Suppressor macrophage treated with lipopolysaccharide for 4 hours (primary cell): ENCODE measurements at places on chromosomes 2 and 18.

DNA sequence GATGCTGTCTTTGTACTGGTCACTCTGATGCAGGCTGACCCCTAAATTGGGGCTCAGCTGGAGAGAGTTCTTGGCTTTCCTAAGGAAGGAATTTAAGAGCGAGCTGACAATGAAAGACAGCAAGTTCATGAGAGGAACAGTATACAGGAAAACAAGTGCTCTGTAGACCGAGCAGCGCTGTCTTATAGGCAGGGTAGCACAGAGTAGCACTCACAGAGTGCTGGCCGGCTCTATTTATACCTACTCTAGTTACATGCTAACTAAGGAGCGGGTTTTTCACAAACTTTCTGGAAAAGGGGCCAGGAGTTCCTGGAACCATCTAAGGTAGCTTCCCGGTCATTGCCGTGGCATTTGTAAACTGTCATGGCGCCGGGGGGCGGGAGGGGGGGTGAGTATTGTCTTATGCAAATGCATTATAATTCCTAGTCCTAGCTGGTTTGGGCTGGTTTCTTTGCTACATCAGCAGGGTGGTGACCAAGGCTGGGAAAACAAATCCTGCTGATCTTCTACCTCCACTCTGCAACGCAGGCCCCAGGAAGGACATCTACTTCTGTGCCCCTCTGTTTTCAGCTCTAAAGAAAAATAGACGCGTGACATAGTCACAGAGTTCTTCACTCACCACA is 31.6 kb upstream of the MAP3K20 start:
- DNase-seq = no peak

- DNase-seq = no peak
Measured at GRCh38 chr2:198525211-198525969, 721.0 kb downstream of the PLCL1 start.

GRCh38 chr2:109087055-109087663 is 41.8 kb upstream of the SH3RF3 start:
- DNase-seq = no peak

GRCh38 chr2:28678175-28678855 is 73.3 kb upstream of the PPP1CB start:
- DNase-seq = no peak

GRCh38 chr2:219571311-219572236 is at the start of gene OBSL1:
Gene OBSL1 (minus strand): TSS chr2:219571539. CDS start chr2:219571232, 307 bp downstream.
- peak; percentile 17 for DNase-seq

- DNase-seq = peak; percentile 17
Measured at GRCh38 chr2:30439296-30439695, 7.8 kb upstream of the LCLAT1 start.

DNA sequence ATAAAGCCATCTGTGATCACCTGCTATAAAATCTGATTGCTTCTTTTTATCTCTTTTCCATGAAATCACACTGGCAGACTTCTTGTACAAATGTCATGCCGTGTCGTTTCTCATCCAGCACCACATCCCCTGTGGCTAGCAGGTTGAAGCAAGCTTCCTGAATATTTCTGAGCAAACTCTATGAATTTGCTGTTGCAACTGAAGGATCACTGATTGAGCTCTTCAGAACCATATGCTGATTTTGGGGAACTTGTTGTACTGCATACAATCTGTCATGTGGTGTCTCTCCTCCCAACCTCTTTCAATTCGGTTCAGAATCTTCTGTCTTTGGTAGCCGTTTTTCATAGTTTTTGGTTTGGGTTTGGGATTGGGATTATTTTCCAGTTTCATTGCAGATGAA is 57.7 kb upstream of the RBMS1 start:
- peak; percentile 61 for DNase-seq

- no peak for DNase-seq
Measured at GRCh38 chr18:79626905-79627749, 52.5 kb upstream of the CTDP1 start.

GRCh38 chr2:112093216-112093615 is 38.1 kb downstream of the TMEM87B start:
- DNase-seq = no peak

DNA sequence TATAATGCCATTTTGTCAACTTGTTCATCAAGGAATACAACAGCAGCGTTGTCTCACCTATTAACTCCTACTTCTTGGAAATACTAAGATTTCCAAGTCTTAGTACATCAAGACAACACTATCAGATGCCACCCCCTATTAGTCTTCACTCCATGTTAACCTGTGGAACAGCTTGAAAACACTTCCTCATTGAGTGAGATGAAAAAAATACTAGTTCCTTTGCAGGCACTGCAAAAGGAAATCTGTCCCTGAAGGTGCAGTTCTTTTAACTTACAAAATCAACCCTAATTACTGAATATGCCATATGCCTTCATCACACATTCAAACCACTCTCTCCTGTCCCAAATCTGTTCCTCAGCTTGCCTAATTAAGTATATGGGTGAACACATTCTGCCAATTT is 4.0 kb downstream of the CWC22 start:
- no peak for DNase-seq

GRCh38 chr18:50158866-50159653 is 35.9 kb downstream of the MYO5B start:
- DNase-seq = no peak

- DNase-seq = peak; percentile 56
Measured at GRCh38 chr2:118032169-118033013, 18.5 kb upstream of the CCDC93 start.

- no peak for DNase-seq
Measured at GRCh38 chr2:158211502-158211901, 109.8 kb downstream of the UPP2 start.

DNA sequence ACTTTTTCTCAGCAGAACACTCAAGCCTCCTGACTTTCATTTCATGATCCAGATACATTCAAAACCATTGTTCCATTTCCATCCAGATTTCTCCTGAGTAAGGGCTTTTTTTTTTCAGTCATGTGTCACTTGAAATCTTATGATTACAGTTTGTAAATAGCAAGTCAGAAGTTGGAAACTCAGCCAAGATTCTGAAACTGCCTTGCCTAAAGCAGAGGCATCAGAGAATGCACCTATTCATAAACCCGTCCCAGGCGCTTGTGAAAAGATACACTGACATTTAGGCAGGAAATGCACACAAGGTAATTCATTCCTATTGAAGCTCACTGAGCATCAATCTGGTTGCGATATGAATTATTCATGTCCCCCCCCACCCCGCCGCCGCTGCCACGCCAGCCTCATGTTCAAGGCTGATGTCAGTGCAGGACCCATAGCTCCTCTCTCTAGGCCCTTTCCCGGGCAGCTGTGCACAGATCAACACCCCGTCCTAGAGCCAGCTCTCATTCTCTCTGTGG is 30.4 kb upstream of the MGAT4A start:
- peak; percentile 53 for DNase-seq

- peak; percentile 73 for DNase-seq
Measured at GRCh38 chr18:45879681-45880655, 54.5 kb downstream of the SIGLEC15 start.

GRCh38 chr18:72867746-72868584 is at the start of gene NETO1:
Gene NETO1 (minus strand): TSS chr18:72867987. CDS start chr18:72867291, 696 bp downstream.
- no peak for DNase-seq
